Stimulated activated naive CD8-positive, alpha-beta T cell treated with anti-CD3 and anti-CD28 coated beads, Interleukin-15, Interleukin-2, amounts not matched to agents 100 U/mL and 50 U/mL, for 24 hours (primary cell): ENCODE measurements at places on chromosomes 3 and 15.

DNA sequence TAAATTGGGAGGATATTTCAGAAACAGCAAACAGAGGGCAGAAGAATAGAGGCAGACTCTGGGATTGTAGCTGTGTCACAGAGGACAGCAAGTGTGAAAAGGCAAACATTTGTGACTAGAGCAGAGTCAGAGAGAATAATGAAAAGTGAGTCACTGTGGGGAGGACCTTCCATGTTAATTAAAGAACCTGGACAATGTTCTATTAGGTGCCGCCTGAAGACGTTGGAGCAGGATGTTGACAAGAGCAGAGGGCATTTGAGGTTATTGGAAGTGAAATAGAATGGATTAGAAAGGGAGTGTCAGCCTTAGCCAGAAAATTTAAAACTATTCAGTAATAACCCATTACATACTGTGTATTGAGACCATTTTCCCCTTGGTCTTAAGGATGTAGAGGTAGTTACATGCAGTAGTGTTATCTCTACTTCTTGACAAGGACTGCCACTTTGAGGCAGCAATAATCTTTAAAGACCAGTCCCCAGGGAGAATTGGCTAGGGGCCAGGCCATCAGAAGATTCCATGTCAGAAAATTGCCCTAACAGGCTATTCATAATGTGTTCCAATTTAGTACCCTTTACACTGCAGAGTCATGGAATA is 5.8 kb downstream of the ACKR2 start:
- no peak for DNase-seq

GRCh38 chr3:193850084-193850619 is 257.1 kb downstream of the OPA1 start:
- no peak for DNase-seq

DNA sequence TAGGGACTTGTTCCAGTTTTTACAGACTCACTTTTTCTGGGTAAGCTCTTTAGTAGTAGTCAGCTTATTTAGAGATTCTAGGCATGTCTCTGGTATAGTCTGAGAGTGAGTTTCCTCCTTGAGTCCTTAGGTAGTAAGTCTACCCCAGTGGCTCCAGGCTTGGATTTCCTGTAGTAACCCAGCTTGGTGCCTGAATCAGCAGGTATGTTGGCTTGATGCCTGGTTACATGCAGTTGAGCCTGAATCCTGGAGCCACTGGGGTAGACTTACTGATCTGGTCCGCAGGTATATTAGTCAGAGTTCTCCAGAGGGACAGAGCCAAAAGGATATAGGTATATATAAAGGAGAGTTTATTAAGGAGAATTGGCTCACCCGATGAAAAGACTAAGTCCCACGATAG is 85.8 kb upstream of the RBMS3 start:
- DNase-seq = no peak

- DNase-seq = no peak
Measured at GRCh38 chr3:184168363-184169120, 6.1 kb upstream of the AP2M1 start.
